Esophagus muscularis mucosa (tissue), 4 donors: ENCODE measurements at places on chromosomes 11 and 22. TPM values are rescaled to one million over a fixed set of nuclear protein-coding genes. Genes with fewer than 3 reads are reported as not detected.

DNA sequence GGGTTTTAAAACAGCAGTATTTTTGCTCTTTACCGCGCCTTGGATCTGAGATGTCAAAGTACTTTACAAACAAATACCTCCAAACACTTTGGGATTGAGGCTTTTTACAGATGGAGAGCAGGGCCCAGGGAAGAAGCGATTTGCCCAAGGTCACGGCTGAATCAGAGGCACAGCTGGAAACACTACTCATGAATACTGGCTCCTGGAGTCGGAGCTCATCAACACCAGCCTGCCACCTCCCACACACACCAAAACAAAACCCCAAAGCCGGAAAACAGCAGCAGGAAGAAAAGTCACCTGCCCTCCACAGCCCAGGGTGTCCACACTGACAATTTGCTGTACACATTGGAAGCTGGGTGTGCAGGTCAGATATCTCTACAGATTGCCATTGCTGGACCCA, 339.4 kb downstream of the CADM1 start:
- DNase-seq = no peak

DNA sequence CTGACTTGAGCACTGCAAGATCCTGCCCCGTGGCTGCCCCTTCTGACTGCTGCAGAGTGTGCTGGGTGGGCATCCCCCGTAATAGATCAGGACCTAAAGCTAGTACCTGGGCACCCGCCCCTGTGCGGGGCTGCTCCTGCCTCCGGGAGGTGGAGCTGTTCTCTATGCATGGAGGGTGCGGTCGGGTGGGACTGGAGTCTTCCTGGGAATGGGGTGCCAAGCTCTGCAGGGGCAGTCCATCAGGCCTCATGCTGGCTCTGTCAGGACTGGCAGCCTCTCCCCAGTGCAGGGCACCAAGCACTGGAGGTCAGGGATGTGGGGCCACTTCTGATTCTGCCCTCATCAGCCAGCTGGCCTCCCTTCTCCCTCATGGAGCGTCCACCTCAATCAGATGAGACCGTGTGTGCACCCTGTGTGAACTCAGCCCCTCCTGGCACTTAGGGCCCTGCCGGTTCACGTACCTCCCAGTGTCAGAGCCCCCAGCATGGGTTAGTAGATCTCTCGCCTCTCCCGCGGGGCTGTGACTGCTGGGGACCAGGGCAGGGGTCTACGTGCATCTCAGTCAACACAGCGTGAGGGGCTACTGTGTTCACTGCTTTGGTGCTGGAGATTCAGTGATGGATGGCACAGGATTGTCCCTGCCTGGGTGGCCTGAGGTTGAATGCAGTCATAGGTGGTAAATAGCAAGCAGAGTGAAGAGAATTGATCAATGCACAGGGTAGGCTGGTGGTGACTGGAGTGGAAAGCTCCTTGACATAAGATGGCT, 30.8 kb downstream of the MPPED1 start:
- no peak for DNase-seq

GRCh38 chr11:12182676-12183541, 72.5 kb downstream of the MICAL2 start:
- no peak for DNase-seq

GRCh38 chr22:23969071-23969470, 2.4 kb downstream of the DDTL start:
- DNase-seq = peak; percentile 62

DNA sequence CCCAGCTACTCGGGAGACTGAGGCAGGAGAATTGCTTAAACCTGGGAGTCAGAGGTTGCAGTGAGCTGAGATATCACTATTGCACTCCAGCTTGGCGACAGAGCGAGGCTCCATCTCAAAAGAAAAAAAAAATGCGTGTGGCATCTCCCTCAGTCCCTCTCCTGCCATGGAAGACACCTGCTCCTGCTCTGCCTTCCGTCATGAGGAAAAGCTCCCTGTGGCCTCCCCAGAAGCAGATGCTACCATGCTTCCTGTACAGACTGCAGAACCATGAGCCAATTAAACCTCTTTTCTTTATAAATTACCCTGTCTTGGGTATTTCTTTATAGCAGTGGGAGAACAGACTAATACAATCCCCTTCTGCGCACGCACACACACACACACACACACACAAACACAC, 249.4 kb downstream of the MN1 start:
- no peak for DNase-seq

GRCh38 chr22:44585559-44586350, 87.7 kb upstream of the RTL6 start:
- DNase-seq = no peak

The CFAP300 gene
- total RNA-seq = 0.83 TPM

The AQP11 gene
- total RNA-seq = 0.17 TPM

The C11orf91 gene
- total RNA-seq = not detected

The PCNX3 gene
- 23.3 TPM for total RNA-seq

The OR52E8 gene
- total RNA-seq = not detected

The CARD18 gene
- not detected for total RNA-seq

The ASPHD2 gene
- total RNA-seq = 1.1 TPM

DNA sequence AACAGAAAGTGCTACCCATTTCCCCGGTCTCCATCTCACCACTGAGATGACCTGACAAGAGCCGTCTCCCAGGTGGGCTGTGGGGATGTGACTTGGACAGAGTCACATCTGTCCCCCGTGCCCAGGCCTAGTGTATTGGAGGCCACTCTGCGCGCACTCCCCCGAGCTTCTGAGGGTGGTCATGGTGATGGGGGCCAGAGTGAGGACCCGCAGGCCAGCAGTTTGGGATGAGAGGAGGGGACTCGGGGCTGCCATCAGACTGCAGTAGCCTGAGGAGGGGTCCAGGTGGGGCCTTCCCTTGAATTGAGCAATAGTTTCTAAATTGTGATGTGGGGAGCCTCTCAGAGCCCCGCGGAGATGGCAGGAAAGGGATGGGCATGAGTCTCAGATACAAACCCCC, 852.6 kb downstream of the TBC1D22A start:
- no peak for DNase-seq

DNA sequence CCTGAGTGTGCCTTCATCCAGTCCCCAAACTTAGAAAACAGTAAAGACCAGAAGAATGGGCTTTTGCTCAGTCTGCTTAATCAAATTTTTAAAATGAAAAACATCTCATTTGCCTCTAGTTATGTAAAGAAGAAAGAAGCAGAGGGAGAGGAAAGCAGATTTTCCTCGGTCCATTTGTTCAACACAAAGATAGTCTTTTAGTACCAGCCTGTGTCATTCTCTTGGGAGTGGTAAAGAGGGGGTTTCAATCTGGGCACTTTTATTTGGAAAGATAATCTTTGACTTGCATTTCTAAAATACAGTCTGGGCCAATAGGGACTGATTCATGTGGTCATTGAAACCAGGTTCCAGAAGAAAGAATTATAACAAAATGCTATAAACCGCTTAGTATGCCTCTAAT, 29.5 kb downstream of the KREMEN1 start:
- no peak for DNase-seq

DNA sequence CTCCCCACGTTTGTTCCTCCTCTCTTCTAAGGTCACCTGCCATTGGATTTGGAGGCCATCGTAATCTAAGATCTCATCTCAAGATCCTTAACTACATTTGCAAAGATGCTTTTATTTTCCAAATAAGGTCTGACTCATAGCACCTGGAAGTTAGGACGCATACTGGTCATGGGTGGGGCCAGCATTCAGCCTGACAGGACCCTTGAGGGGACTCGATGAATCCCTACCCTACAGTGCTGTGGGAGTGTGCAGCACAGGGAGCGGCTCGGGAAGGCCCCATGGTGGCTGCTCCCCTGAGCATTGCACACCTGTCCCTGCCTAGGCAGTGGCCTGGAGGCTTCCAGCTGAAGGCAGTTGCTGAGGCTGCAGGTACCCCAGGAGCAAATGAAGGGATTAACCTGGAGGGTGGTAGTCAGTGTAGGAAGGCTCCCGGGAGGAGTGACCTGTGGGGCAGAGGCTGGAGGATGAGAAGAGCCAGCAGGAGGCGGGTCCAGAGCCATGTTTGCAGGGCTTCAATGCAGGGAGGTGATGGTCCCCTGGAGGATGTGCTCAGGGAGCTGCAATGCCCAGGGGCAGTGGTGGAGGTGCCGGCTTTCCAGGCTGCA, 362.2 kb downstream of the CTTN start:
- DNase-seq = no peak

- no peak for DNase-seq
Observed at GRCh38 chr11:29006668-29007067, 898.5 kb downstream of the METTL15 start.
